ENCODE measurements at places on chromosomes 6 and 20.

GRCh38 chr20:51312480-51312783 is 230.1 kb downstream of the NFATC2 start:
- no peak for DNase-seq

DNA sequence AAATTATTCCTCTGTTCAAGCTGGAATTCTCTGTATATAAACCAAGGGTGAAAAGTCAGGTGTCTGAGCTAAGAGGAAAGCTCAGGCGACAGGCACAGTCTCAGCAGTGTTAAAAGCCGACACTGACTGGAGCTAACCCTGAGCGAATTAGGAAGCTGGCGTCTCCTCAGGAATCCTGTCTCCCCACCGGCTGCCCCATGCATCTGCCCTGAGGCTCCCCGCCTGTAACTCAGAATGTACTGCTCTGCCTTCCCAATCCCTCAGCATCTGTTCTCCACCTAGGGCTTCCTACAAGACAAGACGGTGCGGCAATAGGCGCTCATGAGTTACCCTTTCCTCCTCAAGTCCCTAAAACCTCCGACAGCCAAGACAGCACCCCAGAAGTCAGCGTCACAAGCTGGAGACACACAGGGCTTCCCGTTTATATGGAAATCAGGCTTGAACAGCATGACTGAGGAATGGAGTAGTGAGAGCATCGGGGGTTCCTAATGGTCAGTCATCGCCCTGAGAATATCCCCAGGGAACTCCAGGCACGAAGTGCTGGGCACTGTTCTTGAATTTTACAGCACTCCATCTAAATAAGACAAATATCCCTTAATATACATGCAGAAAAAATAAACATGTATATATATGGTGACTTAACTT is 33.5 kb downstream of the WDR27 start:
- DNase-seq: no peak

- peak; percentile 33 for DNase-seq
Measured at GRCh38 chr20:36268440-36269342, 32.4 kb downstream of the AAR2 start.

GRCh38 chr6:39080246-39080875 is 31.8 kb downstream of the GLP1R start:
- no peak for DNase-seq

- no peak for DNase-seq
Measured at GRCh38 chr20:5882166-5882565, 68.2 kb downstream of the TRMT6 start.
